Activated CD4-positive, alpha-beta T cell treated with anti-CD3 and anti-CD28 coated beads, Interleukin-2, amount 10 ng/mL, durations not matched to agents 24 days and 14 days (primary cell): ENCODE measurements at places on chromosomes 12 and 14. TPM values are rescaled to one million over a fixed set of nuclear protein-coding genes. Genes with fewer than 3 reads are reported as not detected.
A peak's percentile ranks its signal among the peaks of the same experiment; 100 is the strongest.

DNA sequence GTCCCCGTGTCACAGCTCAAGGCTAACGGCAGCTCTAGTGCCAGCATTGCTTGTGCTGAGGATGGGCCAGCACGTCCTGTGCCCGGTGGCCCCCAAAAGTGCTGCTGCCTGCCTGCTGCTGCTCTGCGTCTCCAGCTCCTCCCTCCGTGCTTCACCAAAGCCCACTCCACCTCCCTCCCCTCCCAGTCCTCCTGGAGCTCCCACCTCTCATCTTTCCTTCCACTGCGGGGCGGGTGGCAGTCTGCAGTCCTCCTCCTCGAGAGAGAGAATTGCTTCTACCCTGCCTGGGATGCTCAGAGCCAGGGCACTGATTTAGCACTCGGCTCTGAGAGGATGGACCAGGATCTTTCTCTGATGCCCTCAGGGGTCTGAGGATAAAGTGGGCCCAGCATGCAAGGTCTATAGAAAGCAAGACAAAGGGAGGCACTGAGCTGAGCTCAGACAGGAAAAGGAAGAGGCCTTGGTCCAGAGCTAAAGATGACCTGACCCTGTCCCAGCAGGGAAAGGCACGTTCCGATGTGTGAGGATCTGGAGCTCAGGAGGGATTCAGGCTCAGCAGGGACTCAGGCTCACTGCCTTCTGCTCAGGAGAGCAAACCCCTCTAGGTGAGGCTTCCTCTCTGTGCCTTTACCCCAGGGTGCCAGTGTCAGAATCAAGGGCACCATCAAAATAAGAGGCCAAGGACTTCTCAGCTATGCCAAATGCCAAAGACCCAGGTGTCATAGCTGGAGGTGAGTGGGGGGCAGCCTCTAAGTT lies 113.1 kb upstream of the FKBP4 start:
- peak; percentile 56 for DNase-seq

RHEBL1 gene
- 10.9 and 11.8 TPM in 2 replicates for total RNA-seq

DNA sequence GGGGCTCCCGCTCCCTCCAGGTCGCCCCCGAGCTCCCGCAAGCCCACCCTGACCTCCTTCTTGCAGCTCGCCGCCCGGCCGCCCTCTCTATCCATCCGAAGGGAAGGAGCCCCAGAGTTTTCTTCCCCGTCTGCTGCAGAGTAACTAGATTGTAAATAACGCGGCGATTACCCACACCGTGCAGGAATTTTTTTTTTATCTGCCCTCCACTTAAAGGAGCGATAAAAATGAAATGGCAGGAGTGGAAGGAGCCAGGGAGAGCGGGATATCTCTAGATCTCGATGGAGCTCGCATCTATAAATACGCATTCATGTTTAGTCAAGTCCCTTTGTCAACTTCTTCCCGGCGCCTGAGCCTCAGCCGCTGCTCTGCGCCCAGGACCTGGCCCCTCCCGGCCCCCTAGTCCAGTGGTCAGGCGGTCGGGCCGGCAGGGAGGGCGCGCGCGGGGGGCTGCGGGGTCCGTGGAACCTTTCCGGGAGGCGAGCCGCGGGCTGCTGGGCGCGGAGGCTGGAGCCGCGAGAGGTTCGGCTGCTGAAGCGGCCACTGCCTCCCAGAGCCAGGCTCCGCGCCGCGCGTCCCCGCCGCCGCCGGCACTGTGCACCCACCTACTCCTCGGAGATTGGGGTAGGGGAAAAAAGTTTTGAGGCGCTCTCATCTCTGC lies 386.0 kb downstream of the BCAT1 start:
- peak; percentile 59 for DNase-seq

DNA sequence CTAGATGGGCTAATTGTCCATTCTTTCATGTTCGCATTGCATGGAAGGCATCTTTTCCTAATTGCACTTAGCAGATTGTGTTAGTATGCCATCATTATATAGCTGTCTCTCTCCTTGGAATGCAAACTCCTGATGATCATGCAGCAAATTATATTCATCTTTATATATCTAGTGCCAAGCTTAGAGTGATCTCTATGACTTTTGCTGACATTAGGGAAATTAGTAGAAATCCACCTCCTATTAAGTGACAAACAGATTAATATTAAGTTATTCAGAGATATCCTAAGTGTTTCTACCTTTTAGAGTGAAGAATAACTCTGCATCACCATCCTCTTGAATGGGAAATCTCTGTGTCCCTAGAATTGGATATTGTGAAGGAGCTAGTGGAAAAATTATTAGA lies 185.6 kb downstream of the FOXG1 start:
- DNase-seq, result no peak

CPNE8 gene
- total RNA-seq, result 5.5 and 9.8 TPM in 2 replicates

CIDEB gene
- 21.8 and 22.2 TPM in 2 replicates for total RNA-seq

DCD gene
- not detected in 2 replicates for total RNA-seq

DNA sequence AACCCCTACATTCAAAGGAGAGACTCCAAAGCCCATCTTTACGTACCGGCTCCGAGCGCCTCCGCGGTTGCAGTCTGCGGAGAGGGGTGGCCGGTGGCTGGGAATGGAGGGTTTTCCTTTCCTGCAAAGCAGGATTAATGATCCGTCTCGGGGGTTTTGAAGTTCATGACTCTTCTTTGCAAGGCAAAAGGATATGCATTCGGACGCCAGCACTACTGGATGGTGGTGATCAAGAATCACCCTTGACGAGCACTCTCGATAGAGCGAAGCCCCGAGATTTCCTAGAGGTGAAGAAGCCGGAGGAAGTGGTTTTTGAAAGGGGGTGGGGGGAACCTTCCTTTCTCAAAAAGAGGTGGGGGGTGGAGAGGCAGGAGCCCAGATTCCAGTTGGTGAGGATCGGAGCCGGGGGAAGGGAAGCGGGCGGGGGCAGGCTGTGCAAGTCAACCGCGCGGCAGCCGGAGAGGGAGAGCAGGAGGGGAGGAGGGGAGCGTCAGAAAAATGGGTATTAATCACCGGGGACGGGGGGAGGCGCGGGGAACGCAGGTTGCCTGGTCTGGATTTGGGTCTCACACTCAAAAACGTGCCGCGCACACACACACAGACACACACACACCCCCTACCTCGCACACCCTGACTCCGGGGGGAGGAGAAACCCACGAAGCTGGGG lies at the start of gene GRIN2B:
GRIN2B (minus strand) TSS at position 307 of the 667 bp plus-strand sequence. CDS start 115,394 bp downstream, outside the sequence.
- DNase-seq, result no peak

DNA sequence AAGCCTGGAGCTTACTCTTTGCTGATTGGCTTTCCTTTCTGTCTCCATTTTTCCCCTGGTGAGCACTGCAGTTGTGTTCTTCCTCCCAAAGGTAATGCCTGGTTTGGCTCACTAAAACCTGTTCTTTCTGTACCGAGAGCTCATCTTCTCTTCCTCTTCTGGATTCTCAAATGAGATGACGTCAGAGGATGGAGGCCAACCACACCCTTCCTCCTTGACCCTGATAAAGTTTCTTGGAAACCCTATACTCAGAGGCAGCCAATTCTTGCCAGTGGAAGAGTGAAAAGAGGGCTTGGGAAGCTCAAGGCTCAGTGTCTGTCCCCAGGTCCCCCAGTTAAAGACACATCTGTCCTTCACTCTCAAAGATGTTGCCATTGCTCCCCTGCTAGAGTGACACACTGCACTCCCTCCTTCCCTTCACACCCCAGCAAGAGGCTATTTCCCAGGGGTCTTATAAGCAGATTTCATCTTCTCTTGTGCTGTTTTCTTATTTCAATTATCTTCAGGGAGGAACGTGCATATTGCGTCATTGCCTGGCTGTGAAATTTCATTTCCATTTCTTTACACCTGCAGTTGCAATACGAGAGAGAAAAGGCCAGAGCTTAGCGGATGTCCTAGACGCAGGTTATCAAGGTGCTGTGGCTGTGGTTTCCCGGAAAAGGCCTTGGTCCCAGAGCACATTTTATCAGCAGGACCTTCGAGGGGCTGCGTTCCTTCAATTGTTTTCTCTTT lies 27.3 kb downstream of the NTF3 start:
- no peak for DNase-seq

KCNC2 gene
- total RNA-seq, result not detected in 2 replicates

SLC5A8 gene
- not detected in 2 replicates for total RNA-seq
